Activated T-helper 1 cell treated with anti-CD3 and anti-CD28 coated beads, Interleukin-12 subunit alpha, Interleukin-12 subunit beta, Interleukin-2, Interleukin-4 antibody, amounts not matched to agents 30 ng/mL and 10 ng/mL and 1 ng/mL, durations not matched to agents 14 hours and 24 hours and 36 hours (primary cell): ENCODE measurements at places on chromosomes 2 and 18. TPM values are rescaled to one million over a fixed set of nuclear protein-coding genes. Genes with fewer than 3 reads are reported as not detected.

UGT1A10 gene
- not detected in 2 replicates for total RNA-seq

EGR4 gene
- total RNA-seq = 1.9 TPM in 2 replicates

KCNG2 gene
- not detected in 2 replicates for total RNA-seq

ACMSD gene
- total RNA-seq = not detected in 2 replicates

DNAJC5G gene
- total RNA-seq = not detected in 2 replicates

DNA sequence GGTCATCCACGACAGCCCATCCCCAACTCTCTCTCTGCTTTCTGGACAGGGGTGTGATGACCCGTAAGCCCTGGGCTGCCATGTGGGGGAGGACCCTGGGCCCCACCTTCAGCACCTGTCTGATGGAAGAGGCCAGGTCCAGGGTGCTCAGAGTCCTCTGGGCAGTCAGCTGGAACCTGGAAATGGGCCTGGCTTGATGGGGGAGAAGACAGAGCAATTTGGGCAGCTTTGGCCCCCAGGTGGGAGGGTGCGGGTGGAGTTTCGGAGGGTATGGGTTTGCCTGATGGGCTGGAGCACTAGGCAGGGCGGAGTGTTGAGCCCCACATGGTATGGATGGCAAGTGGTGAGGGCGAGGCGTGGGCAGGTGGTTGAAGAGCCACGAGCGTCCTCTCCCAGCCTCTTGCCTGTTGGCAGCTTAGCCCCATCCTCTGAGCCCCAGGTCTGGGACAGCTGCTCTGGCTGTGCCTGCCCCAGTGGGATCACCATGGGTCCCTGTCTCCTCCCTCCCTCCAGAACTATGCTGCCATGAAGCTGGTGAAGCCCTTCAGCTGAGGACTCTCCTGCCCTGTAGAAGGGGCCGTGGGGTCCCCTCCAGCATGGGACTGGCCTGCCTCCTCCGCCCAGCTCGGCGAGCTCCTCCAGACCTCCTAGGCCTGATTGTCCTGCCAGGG is 232.7 kb downstream of the DYSF start:
- no peaks in the 10 kb centered on the region for H3K36me3 ChIP-seq
- H3K27ac ChIP-seq = no peak overlapping the region
- no peak for DNase-seq
- H3K27me3 ChIP-seq = no peaks in the 10 kb centered on the region
- H3K4me1 ChIP-seq = no peaks in the 10 kb centered on the region
- H3K4me3 ChIP-seq = no peak overlapping the region

DNA sequence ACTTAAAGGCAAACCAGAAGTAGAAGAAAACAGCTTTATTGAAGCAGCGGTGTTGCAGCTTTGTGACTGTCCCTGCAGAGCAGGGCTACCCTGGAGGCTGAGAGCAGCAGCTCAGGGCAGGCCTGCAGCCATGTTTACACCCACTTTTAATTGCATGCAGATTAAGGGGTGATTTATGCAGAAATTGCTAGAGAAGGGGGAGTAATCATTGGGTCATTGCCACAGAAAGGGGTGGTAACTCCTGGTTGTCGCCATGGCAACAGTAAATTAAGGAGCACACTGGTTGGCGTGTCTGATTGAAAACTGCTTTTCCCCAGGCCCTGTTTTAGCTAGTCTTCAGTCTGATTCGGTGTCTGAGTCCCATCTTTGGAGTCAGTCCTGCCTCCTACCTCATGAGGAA is 195.4 kb upstream of the HDAC4 start:
- no peaks in the 10 kb centered on the region for H3K36me3 ChIP-seq
- H3K4me3 ChIP-seq = no peak overlapping the region
- DNase-seq = no peak
- H3K27me3 ChIP-seq = peaks cover 1% of the 10 kb centered on the region

- H3K27ac ChIP-seq = no peak overlapping the region
- no peaks in the 10 kb centered on the region for H3K4me1 ChIP-seq
- peaks cover 65% of the 10 kb centered on the region for H3K27me3 ChIP-seq
- DNase-seq = no peak
Measured at GRCh38 chr18:47260120-47260923, 8.9 kb upstream of the SKOR2 start.

DNA sequence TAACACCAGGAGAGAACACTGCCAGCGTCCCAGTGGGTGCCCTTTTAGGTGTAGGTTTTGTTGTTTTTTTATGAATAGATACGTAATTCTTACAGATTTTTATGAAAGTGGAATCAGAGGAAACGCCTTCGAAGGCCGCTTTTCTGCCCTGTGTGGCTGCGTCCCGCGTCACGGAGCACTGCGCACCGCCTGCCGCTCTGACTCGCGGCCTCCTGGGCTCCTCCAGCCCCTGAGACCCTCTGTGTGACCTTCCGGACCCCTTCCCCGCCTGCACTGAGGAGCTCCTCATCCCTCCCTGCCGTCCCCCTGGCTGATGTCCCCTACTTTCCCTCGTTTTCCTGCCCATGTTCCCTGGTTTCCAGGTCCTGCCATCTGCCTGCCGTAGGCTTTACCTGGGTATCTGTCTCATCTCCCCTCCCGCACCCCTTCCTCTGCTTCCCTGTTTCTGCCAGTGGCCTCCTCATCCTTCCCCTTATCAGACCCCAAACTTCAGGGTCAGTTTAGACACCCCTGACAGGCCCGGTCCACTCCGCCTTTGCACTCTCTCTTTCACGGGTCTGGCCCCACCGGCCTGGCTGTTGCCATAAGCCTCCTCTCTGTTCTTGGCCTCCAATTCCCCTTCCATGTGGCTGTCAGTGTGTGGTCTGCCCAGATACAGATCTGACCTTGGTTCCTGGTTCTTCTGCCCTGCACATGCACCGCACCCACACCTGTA is 32.7 kb downstream of the PDIA6 start:
- no peak for DNase-seq
- H3K4me3 ChIP-seq = no peak overlapping the region
- no peaks in the 10 kb centered on the region for H3K27me3 ChIP-seq
- peaks cover 26% of the 10 kb centered on the region for H3K36me3 ChIP-seq

- no peaks in the 10 kb centered on the region for H3K36me3 ChIP-seq
- DNase-seq = no peak
- no peak overlapping the region for H3K27ac ChIP-seq
Measured at GRCh38 chr2:238502088-238502810, 75.5 kb downstream of the ASB1 start.

GRCh38 chr18:63579616-63580015 is 7.5 kb upstream of the SERPINB13 start:
- no peaks in the 10 kb centered on the region for H3K36me3 ChIP-seq
- no peaks in the 10 kb centered on the region for H3K4me1 ChIP-seq
- no peak for DNase-seq
- no peak overlapping the region for H3K4me3 ChIP-seq

- peaks cover 5% of the 10 kb centered on the region for H3K27me3 ChIP-seq
- no peaks in the 10 kb centered on the region for H3K36me3 ChIP-seq
- H3K4me1 ChIP-seq = no peaks in the 10 kb centered on the region
- DNase-seq = no peak
- no peak overlapping the region for H3K27ac ChIP-seq
Measured at GRCh38 chr2:120559401-120559800, 176.3 kb upstream of the GLI2 start.

DNA sequence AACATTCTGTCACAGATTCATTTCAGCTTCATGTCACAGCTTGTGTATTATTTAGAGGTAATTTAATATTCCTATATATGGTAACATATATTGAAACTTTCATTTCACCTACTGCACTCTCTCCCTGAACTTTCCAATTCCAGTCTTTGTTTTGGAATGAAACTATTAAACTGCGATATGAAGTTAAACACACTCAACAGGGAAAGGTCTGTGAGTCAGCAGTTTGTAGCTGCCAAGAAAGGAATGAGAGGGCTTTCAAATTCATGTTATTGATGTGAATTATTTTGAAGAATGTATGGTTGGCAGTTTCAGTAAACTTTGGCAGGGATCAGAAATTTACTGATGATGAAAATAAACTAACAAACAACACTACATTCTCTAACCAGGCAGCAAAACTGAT is 148.3 kb downstream of the HNMT start:
- H3K4me1 ChIP-seq = no peaks in the 10 kb centered on the region
- H3K27me3 ChIP-seq = no peaks in the 10 kb centered on the region
- no peak for DNase-seq
- no peaks in the 10 kb centered on the region for H3K36me3 ChIP-seq

GRCh38 chr2:12552092-12552491 is 164.6 kb upstream of the TRIB2 start:
- peaks cover 32% of the 10 kb centered on the region for H3K4me1 ChIP-seq
- H3K36me3 ChIP-seq = no peaks in the 10 kb centered on the region
- DNase-seq = no peak

DNA sequence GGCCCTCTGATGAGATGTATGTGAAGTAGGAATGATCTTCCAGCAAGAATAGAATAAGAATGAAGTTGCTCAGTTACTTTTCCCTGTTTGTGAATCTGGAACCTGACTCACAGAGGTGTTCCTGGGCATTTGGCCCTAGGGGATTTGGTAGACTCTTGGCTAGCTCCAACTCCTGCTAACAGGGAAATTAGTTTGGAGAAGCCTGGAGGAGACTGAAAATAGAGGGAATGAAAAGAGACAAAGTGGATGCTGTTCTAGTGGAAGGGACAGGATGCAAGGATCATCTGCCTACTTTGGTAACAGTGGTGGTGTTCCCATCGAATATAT is 19.6 kb downstream of the TMEM17 start:
- no peak overlapping the region for H3K27ac ChIP-seq
- DNase-seq = no peak
- peaks cover 2% of the 10 kb centered on the region for H3K27me3 ChIP-seq
- H3K4me3 ChIP-seq = no peak overlapping the region
- H3K36me3 ChIP-seq = no peaks in the 10 kb centered on the region

GRCh38 chr18:29311580-29311979 is 1134.7 kb upstream of the CDH2 start:
- no peak overlapping the region for H3K27ac ChIP-seq
- no peaks in the 10 kb centered on the region for H3K36me3 ChIP-seq
- H3K27me3 ChIP-seq = no peaks in the 10 kb centered on the region
- DNase-seq = no peak
